ENCODE measurements at places on chromosomes 7 and 10. TPM values are rescaled to one million over a fixed set of nuclear protein-coding genes. Genes with fewer than 3 reads are reported as not detected.

The C10orf143 gene
- total RNA-seq, result 3.1 TPM

The KIF11 gene
- total RNA-seq, result 41.4 TPM

The PLXDC2 gene
- not detected for total RNA-seq

The TRIM4 gene
- total RNA-seq, result 23.2 TPM

The LRRN3 gene
- 28.0 TPM for total RNA-seq

The CLRN3 gene
- not detected for total RNA-seq

The OSBPL3 gene
- 74.2 TPM for total RNA-seq

The DHTKD1 gene
- total RNA-seq, result 21.1 TPM

The HKDC1 gene
- 0.11 TPM for total RNA-seq

The VSTM4 gene
- total RNA-seq, result 0.57 TPM

The BAG3 gene
- 33.3 TPM for total RNA-seq

The TMEM196 gene
- total RNA-seq, result not detected

The SFTPA1 gene
- not detected for total RNA-seq

The DHX32 gene
- 16.5 TPM for total RNA-seq

The ZKSCAN5 gene
- 8.2 TPM for total RNA-seq

The PLPP4 gene
- total RNA-seq, result not detected

The SPDYE5 gene
- total RNA-seq, result not detected

The BRAF gene
- total RNA-seq, result 25.7 TPM

The VWDE gene
- total RNA-seq, result 3.2 TPM

Measured in activated T-helper 2 cell treated with anti-CD3 and anti-CD28 coated beads, Interferon-gamma antibody, Interleukin-2, Interleukin-4, amounts not matched to agents 10 μg/mL and 5 μg/mL and 100 μg/mL, durations not matched to agents 14 hours and 24 hours and 36 hours (primary cell).